ENCODE measurements at places on chromosomes 11 and 22. TPM values are rescaled to one million over a fixed set of nuclear protein-coding genes. Genes with fewer than 3 reads are reported as not detected.

Gene UPB1
- polyA plus RNA-seq, result 0.13 TPM

Gene FOLH1
- not detected for polyA plus RNA-seq

Gene BAIAP2L2
- not detected for polyA plus RNA-seq

Gene HTR3B
- polyA plus RNA-seq, result not detected

Gene OR56A1
- not detected for polyA plus RNA-seq

Gene ARFGAP3
- polyA plus RNA-seq, result 10.5 TPM

Gene HSPB2
- polyA plus RNA-seq, result not detected

Gene GSTT2B
- 0.72 TPM for polyA plus RNA-seq

Gene BTBD18
- polyA plus RNA-seq, result 0.10 TPM

Gene APOBEC3C
- 86.3 TPM for polyA plus RNA-seq

Gene ROBO3
- polyA plus RNA-seq, result 9.9 TPM

- DNase-seq, result no peak
These were observed 30.4 kb upstream of the RASL10A start for GRCh38 chr22:29345932-29346331.

DNA sequence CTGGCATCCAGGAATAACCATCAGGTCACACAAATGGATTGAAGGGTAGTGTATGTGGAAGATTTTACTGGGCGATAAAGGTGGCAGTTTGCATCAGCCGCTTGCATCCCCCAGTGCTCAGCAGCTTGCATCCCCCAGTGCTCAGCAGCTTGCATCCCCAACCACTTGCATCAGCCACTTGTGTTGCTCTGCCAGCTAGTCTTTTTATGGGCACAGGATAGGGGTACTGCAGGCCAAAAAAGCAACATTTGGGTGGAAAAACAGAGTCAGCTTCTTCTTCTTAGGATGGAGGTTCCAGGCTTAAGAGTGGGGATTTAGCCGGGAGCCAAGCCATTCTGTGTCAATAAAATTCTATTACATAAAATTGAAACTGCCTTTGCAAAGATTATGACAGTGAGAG is 23.2 kb upstream of the FEZ1 start:
- DNase-seq, result no peak

DNA sequence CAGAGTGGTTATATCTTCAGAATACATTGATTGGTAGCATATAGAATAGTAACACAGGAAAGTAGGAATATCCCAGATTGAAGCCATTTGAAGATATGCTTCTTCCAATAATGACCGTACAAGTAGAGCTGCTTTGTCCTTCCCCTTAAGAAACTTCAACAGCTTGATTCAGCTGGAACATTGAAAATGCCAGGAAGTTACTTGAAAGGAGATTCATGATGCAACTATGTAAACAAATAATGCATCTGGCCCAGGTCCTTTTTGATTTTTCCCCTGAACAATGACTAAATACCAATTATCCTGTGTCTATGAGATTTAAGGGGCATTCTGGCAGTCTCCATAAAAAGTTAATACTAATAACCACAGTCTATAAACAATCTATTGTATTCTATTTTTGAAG is 3.0 kb downstream of the DKK3 start:
- DNase-seq, result no peak

GRCh38 chr11:108160970-108161566 is 39.7 kb downstream of the ACAT1 start:
- peak; percentile 5 for DNase-seq

DNA sequence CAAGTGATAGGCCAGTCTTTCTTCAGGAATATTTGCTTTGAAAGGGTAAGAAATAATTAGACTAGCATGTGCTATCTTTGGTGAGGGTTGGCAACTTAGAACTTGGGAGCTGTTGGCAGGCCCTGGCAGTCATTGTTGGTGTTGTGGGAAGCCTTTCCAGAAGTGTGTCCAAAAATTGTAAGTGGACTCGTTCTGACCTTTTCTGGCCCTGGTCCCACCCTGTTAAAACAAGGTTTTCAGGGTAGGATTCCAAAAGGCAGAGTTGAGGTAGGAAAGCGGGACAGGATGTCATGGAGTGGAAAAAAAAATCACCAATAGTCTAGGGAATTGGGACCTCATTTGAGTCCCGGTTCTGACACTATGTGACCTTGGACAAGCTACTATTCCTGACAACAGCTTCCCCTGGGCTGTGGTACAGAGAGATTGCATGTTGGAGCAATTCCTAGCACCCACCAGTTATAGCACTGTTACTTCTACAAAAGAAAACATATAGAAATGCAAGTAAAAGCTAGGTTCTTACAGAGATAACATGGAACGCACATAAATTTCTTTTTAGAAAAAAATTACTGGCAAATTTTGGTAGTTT is 299.3 kb upstream of the DDI1 start:
- DNase-seq, result no peak

DNA sequence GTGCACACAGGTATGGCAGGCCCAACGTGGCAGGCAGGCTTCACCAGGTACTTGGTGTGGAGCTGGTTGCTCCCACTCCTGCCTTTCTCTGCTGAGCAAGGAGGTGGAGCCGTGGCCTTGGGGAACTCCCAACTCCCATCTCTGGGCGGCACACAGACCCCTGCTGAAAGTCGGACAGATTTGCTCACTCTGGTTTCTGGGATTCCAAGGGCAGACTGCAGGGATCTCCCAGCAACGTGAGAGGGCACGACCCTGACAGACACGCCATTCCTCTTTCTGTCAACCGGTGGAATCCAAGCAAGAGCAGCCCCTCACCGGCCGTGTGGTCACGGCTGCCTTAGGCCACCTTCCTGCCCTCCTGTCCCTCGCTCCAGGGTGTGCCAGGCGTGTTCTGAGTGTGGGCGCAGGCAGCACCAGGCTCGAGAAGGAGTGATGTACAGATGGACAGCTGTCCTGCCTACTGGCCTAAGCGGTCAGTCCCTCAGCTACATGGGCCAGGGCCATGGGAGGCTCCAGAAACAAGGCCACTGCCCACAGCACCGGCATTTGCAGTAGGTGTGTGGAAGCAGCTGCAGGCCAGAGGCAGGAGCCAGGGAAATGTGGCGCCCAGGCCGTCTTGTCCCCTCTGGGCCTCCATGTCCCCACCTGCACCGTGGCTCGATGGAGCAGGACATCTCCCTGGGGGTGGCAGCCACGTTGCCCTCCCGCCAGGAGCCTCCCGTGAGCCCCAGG is 13.7 kb upstream of the PPARA start:
- DNase-seq, result no peak
